ENCODE measurements at places on chromosomes 1 and 21. TPM values are rescaled to one million over a fixed set of nuclear protein-coding genes. Genes with fewer than 3 reads are reported as not detected.

Gene PTGS2
- not detected for total RNA-seq

Gene CYYR1
- total RNA-seq = not detected

Gene FGR
- total RNA-seq = 3.0 TPM

Gene SLC30A2
- total RNA-seq = not detected

Gene SSBP3
- 2.4 TPM for total RNA-seq

Gene SH2D2A
- total RNA-seq = not detected

Gene RIIAD1
- total RNA-seq = not detected

Gene OR2T33
- total RNA-seq = not detected

Gene KPRP
- total RNA-seq = not detected

Gene SLC22A15
- total RNA-seq = not detected

Gene CCDC181
- total RNA-seq = not detected

Gene CFAP74
- not detected for total RNA-seq

Gene KAZN
- 0.11 TPM for total RNA-seq

Gene GPR25
- total RNA-seq = not detected

Gene B3GALT5
- total RNA-seq = not detected

Gene FALEC
- not detected for total RNA-seq

Gene TRIM67
- total RNA-seq = not detected

Gene PROK1
- total RNA-seq = not detected

Gene NTNG1
- not detected for total RNA-seq

Gene ZMYM1
- total RNA-seq = 40.8 TPM

Gene SEC16B
- 0.11 TPM for total RNA-seq

Gene LYPD8
- total RNA-seq = not detected

Gene CEP170
- total RNA-seq = 124 TPM

Gene MCOLN3
- not detected for total RNA-seq

Gene CELF3
- not detected for total RNA-seq

Data from Karpas-422 (cell line).